ENCODE measurements at places on chromosomes 13 and 19.

DNA sequence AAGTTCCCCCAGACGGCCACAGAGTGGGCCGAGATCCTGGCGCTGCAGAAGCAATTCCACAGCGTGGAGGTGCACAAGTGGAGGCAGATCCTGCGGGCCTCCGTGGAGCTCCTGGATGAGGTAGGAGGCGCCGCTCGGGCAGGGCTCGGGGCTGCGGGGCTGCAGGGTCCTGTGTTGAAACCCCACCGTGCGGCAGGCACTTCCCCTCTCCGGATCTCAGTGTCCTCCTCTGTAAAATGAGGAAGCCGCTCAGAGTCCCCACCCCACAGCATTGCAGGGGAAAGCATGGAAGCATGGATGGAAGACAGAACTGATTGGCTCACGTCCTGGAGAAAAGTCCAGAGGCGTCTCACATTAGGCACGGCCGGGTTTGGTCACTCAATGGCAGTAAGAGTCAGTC is 6.8 kb upstream of the SCN1B start:
- DNase-seq = no peak

- peak; percentile 15 for DNase-seq
These were observed 27.1 kb downstream of the MEGF8 start for GRCh38 chr19:42352301-42353259.

DNA sequence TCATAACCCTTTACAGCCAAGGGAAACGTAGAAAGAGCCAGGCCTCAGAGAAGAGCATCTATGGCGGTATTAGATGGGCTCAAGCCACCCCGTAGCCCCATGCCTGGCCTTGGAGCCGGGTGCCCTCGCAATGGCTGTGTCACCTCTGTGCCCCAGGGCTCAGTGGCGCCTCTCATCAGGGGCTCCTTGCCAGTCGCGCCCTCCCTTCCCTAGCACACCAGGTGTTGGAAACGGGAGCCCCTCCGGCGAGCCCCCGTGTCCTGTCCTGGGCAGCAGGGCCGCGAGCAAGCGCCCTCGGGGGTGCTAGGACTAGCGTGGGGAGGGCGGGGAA is 453 bp downstream of the ZNF256 start:
- DNase-seq = no peak

- peak; percentile 85 for DNase-seq
These were observed at the start of gene ZNF552 for GRCh38 chr19:57814505-57815246. Gene ZNF552, minus strand, starts transcription at chr19:57814913. Its CDS starts 170 bp downstream, at chr19:57814743.

DNA sequence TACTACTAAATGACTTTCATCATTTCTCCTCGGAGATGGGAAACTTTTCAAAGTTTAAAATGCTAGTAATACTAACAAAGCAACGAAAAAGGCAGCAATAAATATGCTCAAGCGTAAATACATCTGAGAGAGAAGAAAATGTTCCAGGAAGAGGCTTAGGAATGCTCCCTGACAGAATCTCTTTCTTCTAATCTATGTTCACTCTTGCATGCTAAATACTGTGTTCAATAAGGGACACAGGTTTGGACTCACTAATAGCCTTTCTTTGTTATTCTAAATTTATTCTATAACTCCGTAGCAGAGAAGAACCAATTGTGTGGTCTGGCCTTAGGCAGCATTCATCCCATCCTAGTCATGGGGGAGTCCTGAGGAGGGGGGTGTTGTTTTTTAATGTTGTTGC is 823.0 kb downstream of the PCDH9 start:
- DNase-seq = no peak

- no peak for DNase-seq
These were observed 737 bp downstream of the XRCC1 start for GRCh38 chr19:43574424-43575155.

DNA sequence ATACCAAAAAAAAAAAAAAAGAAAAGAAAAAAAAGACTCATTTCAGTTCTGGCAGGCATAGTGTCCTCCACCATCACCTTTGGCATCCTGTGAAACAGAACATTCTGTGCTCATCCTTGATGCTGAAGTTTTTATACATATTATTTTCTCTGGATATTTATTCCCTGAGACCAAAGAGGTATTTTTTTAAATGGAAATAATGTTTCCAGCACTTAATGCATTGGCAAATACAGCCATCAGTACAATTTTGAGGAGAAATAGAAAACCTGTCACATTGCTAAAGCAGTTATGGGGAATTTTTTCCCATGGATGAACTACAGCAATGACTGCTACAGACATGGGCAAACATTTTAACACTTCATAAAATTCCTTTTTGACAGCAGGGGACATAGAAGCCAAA is 312.4 kb downstream of the DNAJC15 start:
- no peak for DNase-seq

DNA sequence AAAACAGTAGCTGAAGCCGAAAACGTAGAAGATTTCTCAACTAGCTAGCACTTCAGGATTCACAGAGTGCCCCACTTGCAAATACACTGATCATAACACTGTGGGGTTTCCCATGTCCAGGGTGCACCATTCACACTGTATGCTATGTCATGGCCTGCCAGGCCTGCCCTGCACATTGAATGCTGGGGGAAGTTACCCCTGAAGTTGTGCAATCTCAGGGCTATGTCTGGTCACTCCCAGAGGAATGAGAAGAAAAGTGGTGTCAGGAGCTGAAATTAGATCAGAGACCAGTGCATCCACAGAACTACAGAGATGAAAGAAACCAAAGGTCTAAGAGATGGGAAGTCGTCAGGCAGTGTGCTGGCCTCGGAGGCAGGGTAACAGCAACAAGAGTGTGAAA is 196.8 kb downstream of the RAP2A start:
- no peak for DNase-seq

- peak; percentile 61 for DNase-seq
These were observed 5.6 kb downstream of the C5AR1 start for GRCh38 chr19:47315125-47315821.

GRCh38 chr13:113479179-113479578 is 11.3 kb downstream of the DCUN1D2 start:
- DNase-seq = no peak

GRCh38 chr19:19157808-19158207 is 12.3 kb downstream of the MEF2B start:
- DNase-seq = no peak

GRCh38 chr13:39036212-39036611 is 1.7 kb downstream of the PROSER1 start:
- peak; percentile 26 for DNase-seq

DNA sequence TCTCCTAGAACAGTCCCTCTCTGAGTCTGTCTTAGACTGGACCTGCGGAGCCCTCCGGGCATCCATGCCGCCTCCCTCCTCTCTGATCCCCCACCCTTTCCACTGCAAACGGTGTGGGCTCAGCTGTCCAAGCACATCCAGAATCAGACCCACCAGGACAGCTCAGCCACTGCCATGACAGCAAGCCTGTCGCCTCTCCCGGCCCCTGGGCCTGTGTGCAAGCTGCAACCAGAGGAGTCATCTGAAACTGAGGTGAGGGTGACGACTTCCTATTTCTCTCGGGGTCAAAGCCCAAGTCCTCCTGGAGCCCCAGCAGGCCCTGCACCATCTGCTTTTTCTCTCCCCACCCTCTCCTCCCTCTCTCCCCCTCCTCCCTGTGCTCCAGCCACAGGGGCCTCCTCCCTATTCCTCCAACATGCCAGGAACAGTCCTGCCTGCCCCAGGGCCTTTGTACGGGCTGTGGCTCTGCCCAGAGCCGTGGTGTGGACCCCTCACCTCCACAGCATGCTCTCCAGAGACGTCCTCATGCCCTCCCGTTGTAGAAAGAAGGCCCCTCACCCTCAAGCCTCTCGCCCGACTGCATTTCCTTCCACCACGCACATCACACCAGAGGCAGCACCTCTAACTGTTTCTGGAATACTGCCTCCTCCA is 23.5 kb upstream of the MYDGF start:
- no peak for DNase-seq

DNA sequence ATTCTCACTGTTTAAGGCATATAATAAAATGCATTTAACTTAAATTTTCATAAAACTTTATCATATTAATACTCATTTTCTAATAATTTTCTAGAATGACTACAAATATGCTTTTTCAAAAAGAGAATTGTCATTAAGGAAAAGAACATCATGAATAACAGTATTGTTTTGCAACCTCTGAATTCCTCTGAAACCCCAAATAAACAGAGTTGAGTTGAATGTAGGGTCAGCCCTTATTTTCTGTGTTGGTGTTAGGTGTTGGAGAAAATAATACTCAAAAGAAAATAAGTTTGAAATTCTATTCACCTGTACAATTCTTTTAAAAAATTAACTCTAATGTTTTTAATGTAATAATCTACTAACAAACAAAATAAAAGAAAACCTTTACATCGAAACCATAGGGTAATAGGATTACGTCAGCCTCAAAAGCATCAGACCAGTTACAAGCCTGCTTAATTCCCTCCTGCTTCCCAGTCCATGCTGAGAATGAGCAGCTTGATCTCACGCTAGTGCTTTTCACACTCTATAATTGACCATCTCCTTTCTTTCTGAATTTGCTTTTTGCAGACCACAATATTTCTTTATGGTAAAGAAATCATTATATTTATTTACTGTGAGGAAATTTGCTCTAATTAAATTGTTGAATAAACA is 160.9 kb downstream of the PCDH9 start:
- DNase-seq = no peak

DNA sequence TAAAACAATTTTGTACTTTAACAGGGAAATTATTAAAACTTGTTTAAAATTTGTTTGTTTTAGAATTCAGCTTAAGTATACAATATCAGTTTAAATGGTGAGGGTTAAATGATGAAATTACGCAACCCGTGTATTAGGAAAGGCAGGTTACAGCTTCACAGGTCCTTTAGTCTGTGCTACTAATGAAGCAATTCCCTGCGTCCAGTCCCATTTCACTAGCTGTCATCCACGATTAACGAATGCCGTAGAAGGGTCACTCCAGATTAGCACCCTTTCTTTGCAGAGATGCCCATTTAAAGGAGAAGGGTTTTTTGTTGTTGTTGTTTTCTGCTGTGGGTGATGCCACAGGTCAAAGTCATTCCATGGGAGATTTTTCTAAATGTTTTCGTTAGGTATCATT is 457.6 kb upstream of the SLC10A2 start:
- no peak for DNase-seq

DNA sequence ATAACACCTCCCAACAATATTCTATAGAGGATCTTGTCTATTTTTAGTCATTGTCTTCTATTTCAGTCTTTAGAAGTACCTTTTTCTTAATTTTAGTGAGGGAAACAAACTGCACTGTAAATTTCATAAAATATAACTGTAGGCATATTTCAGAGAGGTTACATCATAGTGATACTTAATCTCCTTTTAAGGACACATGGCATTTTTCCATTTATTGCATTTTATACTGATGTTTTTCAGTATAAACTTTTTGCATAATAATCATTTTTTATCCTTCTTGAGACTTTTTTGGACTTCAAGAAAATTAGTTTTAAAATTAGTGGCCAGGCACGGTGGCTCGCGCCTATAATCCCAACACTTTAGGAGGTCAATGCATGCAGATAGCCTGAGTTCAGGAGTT is 6.6 kb downstream of the ZNF700 start:
- no peak for DNase-seq

DNA sequence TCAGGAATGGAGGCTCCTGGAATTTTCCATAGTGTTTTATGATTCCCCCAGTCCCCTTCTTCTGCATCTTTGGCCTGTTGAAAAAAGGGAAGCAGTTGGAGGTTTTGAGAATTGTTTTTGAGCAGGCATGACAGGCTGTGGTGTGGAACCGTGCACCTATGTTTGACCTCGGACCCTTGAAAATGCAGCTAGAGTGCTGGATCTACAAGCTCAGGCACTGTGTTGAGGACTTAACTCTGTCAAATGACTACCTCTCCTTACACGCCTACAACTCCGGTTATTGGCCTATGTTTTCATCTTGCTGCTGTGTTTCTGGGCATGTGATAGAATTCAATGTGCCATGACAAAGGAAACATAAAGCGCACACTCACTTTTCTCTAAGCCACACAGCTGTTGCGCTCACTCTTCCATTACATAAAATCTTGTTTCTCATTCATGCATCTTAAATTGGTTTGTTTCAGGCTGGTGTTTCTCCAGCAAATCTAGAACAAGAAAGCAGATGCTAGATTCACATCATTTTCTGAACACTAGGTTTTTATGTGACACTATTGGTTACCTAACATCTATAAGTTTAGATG is 616.6 kb downstream of the FGF9 start:
- DNase-seq = no peak

- DNase-seq = no peak
These were observed 34.2 kb upstream of the MAP3K10 start for GRCh38 chr19:40157059-40157458.

DNA sequence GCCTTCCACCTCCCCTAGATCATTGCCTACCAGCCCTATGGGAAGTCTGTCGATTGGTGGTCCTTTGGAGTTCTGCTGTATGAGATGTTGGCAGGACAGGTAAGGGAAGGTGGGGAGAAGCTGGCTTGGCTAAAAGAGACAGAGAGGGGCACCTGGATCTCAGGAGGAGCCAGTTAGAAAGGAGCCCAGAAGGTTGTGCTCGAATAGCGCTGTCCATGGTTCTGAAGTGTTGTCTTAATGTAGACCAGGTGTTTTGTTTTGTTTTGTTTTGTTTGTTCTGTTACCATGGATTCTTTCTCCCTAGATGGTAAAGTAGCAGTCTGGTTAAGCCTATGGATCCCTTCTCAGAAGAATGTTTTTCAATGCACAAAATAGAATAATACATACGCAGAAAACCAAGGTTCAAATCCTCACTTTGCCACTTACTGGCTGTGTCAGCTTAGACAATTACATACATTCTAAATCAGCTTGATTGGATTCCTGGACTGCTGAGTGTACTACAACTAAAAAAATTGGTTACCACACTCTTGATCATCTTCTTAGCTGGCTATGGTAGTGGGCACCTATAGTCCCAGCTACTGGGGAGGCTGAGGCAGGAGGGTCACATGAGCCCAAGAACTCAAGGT is 5.9 kb upstream of the CACNG7 start:
- peak; percentile 27 for DNase-seq

- DNase-seq = no peak
These were observed 2.5 kb downstream of the ZNF556 start for GRCh38 chr19:2869618-2870017.

DNA sequence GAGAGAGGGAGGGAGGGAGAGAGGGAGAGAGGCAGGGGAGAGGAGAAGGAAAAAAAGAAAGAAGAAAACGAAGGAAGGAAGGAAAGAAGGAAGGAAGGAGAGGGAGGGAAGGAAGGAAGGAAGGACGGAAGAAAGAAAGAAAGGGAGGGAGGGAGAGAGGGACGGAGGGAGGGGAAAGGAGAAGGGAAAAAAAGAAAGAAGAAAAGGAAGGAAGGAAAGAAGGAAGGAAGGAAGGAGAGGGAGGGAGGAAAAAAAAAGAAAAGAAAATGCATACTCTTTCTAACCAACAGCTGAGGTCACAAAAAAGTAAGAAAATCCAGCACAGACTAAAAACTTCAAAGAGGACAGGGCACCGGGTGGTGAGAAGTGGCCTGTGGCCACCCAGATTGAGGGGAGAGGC is 109.7 kb downstream of the GNG7 start:
- no peak for DNase-seq

GRCh38 chr19:38003438-38004185 is 96.6 kb downstream of the SIPA1L3 start:
- peak; percentile 74 for DNase-seq

DNA sequence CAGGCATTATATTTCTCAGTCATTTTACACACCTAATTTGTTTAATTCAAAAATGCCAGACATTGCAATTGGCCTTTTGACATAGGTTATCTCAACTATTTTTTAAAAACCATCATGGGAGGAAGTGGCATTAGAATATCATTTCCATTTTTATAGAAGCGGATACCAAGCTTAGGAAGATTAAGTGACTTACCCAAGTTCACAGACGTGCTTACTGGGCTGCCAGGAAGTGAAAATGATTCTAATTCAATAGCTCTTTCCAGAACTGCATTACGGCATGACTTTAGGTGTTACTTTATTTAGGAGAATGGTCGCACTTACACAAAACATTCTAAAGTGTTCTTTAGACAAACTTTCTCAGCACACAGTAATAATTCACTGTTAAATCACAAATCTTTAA is 231.9 kb downstream of the KLF12 start:
- DNase-seq = no peak
